ENCODE measurements at places on chromosomes 5 and 9.

DNA sequence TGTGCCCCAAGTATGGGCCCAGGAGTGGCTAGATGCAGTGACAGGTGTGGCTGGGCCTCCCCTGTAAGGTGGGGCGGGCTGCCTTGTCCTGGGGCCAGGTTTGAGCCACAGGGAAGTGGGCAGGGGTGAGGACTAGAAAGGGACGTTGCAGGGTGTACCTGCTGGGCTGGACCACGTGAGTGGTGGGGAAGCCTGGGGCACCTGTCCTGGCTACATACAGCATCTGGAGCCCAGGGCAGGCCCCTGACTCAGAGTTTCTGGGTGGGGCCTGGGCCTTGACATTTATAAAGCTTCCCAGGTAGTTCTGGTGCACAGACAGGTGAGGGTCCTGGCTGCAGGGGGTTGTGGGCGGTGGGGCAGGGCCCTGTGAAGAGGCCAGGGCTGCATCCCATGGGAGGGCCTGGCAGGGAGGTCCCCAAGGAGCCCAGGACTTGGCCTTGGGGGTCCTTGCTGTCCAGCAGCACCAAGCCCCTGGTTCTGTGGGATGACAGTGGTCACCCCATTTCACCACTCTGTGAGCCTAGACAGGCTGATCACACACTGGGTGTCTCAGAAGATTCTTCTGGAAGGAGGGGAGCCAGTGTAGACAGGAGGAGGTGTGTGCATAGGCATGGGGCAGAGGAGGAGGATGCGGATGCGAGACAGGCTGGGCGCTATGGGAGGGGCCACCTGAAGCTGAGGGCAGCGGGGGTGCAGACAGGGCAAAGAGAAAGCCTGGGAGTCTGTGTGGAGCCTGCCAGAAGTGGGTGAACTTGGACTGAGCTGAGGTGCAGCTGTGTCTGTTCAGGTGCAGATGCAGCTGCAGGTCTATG, 94.0 kb downstream of the PHF2 start:
- DNase-seq, result no peak

GRCh38 chr9:131608493-131609037, 63.2 kb downstream of the PRRT1B start:
- DNase-seq, result no peak

- no peak for DNase-seq
Measured at GRCh38 chr9:37619806-37620205, 27.4 kb upstream of the TOMM5 start.

- DNase-seq, result no peak
Measured at GRCh38 chr5:112125903-112126302, 293.2 kb downstream of the EPB41L4A start.

DNA sequence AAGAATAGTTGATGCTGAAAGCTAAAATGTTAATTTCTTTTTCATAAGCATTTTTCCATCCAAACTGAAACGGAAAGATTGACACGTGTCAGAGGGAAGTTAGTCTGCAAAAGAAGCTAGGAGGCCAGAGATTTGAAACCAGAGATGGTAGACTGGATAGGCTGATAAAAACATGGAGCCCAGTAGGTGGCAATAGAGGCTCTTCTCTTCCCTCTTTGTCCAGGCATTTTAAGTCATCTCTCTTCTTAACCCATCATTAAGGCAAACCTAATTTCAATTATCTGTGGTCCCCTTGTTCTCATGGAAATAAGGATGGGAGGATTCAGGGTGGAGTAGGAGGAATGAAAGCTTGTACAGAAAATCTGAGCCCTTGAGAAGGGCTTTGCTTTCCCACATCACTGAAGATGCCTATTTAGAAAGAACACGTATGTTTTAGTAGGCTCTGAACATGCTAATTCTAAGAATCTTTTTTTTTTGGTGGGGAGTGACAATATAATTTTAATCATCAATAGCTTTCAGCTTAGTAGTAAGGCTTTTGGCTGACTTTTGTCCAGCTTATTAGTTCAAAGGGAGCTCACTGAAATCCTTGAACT, 66.6 kb downstream of the ZNF474 start:
- no peak for DNase-seq
